Tongue (tissue), 3 donors: ENCODE measurements at places on chromosomes 7 and 10. TPM values are rescaled to one million over a fixed set of nuclear protein-coding genes. Genes with fewer than 3 reads are reported as not detected.

DNA sequence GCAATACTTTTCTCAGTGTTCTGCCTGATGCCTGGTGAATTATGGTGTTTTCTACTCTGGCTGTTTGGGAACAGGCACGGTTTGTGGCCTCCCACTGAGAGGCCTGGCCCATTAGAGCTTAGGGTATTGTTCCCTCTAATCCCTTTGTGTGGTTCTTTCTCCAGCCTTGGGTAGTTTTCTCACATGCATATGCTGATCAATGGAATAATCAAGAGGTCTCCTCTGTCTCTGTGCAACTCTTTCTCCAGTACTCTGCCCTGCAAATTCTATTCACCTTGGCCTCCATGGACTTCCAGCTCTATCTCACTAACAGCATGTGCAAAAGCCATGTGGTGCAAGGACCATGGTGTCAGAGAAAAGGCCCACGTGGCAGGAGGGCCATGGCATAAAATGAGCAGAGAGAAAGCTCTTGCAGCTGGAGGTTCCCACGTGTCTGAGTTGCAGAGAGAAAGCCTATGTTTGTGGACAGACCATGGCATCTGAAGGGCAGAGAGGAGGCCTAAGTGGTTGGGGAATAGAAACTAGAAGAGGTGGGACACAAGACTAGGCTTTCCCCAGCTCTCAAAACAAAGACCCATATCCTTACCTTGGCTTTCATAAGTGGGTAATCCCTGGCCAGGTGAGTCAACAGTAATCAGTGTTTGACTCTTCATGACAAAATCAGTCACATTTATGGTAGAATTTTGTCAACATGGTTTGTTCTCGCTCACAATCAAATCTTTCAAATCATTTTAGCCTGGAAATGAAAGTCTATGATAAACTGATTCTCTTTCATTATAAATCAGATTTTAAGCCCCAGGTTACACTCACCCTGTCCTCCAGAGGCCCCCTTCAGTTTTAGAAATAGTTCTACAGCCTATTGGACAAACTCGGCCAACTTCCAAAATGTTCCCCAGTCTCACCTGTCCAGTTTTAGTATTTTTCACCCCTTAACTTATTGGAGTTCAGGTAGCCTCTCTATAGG, 17.3 kb downstream of the OPALIN start:
- no peak for DNase-seq

GRCh38 chr10:91590904-91591796, 41.7 kb downstream of the PPP1R3C start:
- peak; percentile 94 for DNase-seq

Gene NANOS1
- total RNA-seq: 4.6 TPM

Gene NOLC1
- total RNA-seq: 51.1 TPM

GRCh38 chr10:29259498-29259897, 29.4 kb upstream of the LYZL1 start:
- no peak for DNase-seq

- peak; percentile 84 for DNase-seq
Measured at GRCh38 chr10:34637418-34637911, 177.6 kb downstream of the PARD3 start.

- DNase-seq: no peak
Measured at GRCh38 chr10:77482072-77482471, 155.5 kb downstream of the KCNMA1 start.

DNA sequence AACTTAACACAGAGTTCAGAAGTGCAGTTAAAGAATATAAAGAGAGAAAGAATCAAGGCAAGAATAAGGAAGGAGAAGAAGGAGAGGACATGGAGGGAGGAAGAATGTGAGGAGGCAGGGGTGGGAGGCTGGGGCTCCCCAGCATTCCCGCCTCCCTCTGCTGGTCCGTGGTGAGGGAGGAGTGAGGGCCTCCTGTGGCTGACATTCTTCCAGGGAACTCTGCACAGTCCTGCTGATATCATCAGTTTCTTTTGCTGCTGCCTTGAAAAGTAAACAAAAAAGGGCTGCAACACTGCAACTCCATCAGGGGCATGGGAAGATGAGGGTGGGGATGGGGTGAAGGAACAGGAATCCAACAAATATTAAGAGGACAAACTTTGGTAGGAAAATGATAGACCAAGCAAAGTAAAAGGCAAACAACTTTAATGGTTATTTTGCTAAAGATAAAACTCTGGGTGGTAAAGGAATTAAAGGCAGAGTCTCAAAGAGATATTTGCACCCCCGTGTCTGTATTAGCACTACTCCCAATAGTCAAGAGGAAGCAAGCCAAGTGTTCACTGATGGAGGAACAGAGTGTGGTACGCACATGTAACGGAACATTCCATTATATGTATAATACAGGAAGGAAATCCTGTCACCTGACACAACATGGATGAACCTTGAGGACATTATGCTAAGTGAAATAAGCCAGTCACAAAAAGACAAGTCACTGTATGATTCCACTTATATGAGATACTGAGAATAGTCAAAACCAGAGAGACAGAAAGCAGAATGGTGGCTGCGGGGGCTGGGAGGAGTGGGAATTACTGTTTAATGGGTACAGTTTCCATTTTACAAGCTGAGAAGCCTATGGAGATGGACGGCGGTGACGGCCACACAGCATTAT, 8.0 kb upstream of the SPOCK2 start:
- no peak for DNase-seq

GRCh38 chr10:69890065-69890847, 88.5 kb downstream of the COL13A1 start:
- DNase-seq: no peak

- DNase-seq: no peak
Measured at GRCh38 chr10:86646933-86647332, 7.4 kb upstream of the OPN4 start.

DNA sequence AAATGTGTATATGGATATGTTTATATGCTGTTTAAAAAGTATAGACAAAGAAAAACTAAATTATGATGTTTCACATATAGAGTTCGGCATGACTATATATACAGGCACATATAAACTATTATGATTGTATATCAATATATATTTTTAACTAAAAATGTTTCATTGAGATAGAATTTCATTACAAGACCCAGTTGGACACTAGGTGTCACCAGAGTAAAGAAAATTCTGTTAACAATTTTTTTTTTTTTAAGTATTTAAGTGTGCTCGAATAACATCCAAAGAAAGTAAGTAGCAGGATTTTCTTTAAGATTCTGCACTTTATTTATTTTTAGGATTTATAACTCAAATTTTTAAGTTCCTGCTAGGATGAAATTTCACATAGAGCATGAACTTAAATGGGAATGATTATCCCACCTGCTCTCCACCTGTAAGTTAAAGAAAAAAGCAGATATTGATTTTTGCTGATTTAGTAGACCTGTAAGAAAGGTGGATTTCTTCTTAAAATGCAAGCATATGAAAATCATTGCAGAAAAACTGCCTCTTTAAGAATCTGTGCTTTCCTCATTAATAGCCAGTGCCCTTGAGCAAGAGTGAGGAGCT, 961.5 kb downstream of the PCDH15 start:
- DNase-seq: peak; percentile 61

GRCh38 chr10:24982319-24983112, 30.1 kb upstream of the PRTFDC1 start:
- DNase-seq: no peak

DNA sequence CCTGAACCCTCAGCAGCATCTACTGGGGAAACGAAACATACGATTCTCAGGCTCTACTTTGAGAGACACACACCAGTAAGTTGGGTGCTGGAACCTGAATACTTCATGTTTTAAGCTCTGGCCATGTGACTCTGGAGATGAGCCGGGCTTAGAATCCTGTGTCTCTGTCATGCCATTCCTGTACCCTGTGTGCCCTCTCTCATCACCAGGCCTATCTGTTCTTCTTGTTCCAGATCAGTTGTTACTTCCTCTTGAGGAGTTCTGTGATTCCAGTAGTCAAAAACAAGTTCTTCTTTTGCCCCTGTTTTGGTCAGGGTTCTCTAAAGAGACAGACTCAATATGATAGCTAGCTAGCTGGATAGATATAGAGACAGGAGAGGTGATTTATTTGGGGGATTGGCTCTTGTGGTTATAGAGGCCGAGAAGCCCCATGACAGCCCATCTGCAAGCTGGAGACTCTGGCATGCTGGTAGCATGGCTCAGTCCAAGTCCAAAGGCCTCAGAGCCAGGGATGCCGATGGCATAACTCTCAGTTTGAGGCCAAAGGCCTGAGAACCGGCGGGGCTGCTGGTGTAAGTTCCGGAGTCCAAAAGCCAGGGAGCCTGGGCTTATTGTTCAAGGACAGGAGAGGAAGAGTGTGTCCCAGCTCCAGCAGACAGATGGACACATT, 54.3 kb downstream of the CHN2 start:
- no peak for DNase-seq

Gene GPR26
- 0.10 TPM for total RNA-seq

DNA sequence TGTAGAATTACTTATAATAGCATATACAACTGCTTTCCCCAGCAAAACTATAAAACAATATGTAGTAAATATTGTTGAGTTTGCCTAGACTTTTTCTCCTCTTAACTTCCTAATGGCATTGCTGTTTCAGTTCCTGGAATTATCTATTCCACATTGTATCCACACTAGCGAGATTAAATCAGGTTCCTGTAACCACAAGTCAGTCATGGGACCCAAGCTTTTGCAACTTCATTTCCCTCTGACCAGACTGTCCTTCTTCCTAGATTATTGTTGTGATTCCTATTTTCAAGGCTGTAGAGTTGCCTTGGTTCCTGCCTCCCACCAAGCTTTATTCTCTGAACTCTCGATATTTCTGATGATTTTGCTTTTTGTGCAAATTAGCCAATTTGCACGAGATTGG, 173.3 kb upstream of the ZNF804B start:
- DNase-seq: no peak

GRCh38 chr10:1249142-1249920, 193.1 kb downstream of the WDR37 start:
- no peak for DNase-seq

DNA sequence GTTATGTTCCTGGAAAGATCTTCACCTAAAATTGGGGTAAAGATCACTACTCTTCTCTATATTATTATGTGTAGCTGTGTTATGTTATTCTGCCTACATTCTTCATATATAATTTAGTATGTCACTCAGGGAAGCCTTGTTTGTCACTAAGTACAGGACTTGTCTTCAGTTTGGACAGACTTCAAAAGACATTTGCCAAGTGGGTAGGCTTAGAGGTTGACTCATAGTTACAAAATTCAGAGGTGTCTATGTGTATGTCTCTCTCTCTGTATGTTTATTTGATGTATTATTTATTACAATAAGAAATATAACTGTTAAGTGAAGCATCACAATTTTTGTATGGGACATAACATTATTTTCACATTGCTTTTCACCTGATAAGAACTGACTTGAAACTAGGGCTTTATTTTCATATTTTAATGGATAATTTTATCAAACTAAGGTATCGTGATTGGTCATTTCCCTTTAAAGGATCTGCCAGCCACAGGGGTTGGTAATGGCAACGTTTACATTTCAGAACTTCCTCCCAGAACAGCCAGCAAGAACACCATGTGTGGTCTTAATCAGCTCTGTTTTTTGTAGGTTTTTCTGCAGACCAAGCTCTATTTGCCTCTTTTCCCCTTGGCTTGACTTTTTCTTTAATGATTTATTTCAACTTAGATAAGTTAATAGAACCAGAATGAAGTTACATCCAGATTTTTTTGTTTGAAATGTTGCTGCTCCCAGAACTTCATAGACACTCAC, 262.1 kb upstream of the CACNA2D1 start:
- no peak for DNase-seq

GRCh38 chr10:63666836-63667383, 145.7 kb downstream of the REEP3 start:
- peak; percentile 35 for DNase-seq

DNA sequence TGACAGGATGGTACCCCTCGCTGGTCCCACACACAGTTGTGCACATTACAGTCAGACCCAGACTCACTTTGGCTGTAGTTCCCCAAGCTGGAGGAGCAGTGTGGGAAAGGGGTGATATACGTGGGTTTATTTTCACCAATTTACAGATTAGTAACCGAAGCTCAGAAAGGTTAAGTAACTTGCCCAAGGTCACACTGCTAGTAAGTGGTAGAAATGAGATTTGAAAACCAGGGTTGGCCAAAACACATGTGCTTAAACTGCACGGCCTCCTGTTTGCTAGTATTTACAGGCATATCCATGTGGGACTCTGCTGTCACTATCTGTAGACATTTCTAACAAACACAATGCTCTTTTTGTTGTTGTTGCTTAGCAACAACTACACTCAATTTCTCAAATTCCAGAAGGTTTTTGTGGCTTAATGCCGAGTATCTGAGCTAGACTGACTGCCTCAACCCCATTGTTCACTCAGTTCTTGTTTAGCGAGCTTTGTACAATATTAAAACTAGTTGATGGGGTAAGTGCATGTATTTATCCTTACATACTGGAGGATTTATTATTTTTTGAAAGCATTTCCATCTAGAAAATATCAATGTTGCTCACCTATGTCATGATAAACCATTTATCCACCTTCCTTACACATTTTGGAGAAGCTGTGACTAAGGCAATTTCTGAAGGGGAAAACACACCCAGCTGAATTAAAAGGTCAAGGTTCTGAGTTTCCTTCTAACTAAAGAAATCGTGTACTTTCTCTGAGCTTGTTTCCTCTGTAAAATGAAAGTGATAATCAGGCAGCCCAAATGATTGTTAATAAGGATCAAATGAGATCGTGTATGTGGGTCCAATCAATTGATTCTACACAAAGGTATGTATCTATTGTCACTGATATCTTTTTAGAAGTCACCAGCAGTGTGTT, 5.3 kb upstream of the TMEM139 start:
- DNase-seq: peak; percentile 91

DNA sequence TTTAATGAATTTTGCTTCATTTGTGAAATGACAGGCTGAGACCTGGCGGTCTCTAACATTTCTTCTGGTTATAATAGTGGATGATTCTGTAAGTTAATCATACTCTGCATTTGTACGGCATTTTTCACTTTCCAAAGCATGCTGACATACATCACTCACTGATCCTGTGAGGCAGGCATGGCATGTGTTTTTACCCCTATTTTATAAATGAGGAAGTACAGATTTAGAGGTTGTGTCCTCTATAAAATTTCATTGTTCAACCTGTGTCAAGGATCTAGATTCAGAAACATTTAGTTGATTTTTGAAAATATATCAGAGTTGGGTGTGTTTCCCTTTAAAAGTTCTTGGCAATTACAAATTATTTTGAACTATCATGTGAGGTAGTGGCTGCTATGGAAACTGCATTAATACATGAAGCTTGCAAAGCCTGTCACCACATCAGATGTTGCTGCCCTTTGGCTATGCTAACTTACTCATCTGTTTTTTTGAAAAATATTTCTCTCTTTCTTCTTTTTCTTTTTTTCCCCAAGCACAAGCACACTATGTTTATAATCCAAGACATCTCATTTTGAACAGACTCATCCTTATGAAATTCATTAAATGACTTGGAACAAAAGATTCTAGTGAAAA, 172.7 kb downstream of the GNAI1 start:
- DNase-seq: peak; percentile 64
